ENCODE measurements at places on chromosomes 3 and 15.

- DNase-seq: no peak
Measured at GRCh38 chr15:28106294-28107110, 7.4 kb upstream of the OCA2 start.

DNA sequence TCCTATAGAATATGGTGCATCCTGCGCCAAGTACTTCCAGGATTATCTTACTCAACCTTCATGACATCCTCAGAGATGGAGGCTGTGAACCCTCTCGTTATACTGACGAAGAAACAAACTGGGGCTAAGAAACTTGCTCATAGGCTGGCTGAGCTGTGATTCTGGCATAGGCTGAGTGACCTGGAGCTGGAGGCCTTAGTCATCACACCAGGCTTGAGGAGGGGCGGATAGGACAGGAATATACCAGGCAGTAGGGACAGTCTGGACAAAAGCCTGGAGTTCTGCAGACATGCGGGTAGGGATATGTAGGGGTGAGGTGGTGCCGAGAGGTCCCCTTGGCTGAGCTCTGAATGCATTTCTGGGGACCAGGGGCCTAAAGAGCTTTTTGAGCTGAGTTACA lies 18.1 kb downstream of the HEMK1 start:
- no peak for DNase-seq

GRCh38 chr3:128698211-128699047 lies 27.6 kb upstream of the RAB7A start:
- no peak for DNase-seq

- no peak for DNase-seq
Measured at GRCh38 chr3:8112587-8112986, 389.0 kb upstream of the LMCD1 start.

DNA sequence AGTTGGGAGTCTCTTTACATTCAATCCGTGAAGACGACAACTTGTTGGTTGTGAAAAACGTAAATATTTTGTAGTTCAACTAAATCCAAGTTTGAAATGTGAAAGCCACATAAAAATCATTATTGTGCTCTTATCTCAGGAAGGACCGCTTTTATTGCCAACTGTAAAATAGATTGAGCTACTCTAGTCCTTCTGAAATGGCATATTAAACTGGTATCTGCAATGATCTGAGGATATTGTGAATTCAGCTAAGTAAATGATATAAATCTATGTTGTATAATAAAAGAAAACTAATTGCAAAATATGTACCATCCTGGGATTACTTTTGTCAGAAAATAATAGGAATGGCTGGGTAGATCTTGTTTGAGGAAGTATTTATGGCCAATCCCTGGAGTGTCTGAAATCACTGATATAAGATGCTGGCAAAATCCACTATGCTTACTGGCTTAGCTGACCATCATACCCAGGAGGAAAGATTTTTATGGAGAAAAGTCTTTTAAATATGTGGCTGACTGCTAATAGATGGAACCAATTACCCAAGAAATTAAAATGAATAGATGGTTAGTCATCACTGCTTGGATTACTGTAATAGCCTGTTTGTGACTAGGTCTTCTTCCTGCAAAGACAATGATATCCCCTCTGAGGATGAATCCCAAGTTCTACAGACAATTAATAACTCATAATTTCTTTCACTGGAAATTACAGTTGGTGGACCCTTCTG lies 191.8 kb downstream of the SEMA6D start:
- DNase-seq: no peak

GRCh38 chr3:138457863-138458735 lies 23.7 kb downstream of the ESYT3 start:
- no peak for DNase-seq

- no peak for DNase-seq
Measured at GRCh38 chr3:73437828-73438227, 186.9 kb downstream of the PDZRN3 start.

DNA sequence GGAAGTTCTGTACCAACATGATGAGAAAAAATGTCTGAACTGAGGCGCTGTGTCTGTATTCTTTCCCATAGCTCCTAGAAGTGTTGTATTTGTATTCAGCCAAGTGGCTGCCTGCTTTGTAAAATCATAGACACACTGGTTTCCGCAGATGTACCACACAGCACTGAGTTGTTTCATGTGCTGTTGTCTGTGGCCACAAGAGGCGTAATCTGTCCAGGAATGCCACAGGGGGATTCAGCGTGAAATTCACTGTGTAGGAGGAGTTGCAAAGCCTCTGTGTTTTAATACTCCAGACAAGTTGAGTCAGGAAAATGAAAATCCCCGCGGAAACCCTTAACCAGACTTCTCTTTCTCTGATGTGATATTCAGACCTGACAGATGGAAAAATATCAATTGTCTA lies 462.2 kb downstream of the NSUN3 start:
- no peak for DNase-seq

- no peak for DNase-seq
Measured at GRCh38 chr3:58999134-58999773, 50.6 kb downstream of the CFAP20DC start.

DNA sequence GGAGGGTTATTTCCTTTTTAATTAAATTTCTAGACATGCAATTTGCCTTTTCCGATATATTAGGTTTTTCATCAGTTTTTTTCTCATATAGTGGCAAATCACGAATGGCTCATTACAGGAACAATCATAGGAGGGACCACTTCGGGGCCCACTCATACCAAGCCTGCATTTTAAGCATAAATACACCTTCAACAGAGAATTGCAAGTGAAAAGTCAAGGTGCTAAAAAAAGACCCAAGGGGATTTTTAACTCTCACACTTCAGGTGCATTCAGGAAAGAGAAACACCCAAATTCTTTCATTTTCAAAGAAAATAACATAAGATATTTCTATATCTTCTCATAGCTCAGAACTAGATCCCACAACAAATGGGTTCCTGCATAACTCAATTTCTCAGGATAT lies 979.6 kb upstream of the NR2F2 start:
- DNase-seq: no peak

GRCh38 chr15:78637776-78638435 lies 3.1 kb downstream of the CHRNB4 start:
- DNase-seq: no peak

- no peak for DNase-seq
Measured at GRCh38 chr3:41158947-41159346, 40.4 kb upstream of the CTNNB1 start.

DNA sequence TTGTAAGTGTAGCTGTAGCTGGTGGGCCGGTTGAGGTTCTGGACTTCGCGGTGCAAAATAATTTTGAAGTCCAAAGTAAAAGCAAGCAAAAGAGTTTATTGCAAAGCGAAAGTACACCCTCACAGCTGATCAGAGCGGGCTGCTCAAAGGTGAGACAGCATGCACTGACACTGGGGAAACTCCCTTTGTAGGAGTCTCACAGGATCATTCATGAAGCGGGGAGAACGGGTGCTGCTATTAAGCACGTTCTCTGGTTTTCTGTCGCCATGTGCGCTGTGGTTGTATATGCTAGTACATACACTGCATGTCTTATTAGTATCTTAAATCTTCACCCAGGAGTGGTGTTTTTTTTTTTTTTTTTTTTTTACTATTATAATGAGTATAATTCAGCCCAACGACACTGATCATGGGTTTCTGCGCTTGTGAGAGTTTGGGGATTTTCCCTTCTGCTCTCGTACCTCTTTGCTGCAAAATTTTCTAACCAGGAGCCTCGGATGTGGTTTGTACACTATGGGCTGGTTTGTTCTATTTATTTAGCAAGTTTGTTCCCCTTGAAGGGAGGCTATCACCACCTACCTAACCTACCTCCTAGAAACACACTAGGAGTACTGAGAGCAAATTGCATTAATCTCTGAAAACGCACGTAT lies 1.4 kb upstream of the AP4E1 start:
- DNase-seq: peak; percentile 91
